ENCODE measurements at places on chromosomes 16 and 17.

DNA sequence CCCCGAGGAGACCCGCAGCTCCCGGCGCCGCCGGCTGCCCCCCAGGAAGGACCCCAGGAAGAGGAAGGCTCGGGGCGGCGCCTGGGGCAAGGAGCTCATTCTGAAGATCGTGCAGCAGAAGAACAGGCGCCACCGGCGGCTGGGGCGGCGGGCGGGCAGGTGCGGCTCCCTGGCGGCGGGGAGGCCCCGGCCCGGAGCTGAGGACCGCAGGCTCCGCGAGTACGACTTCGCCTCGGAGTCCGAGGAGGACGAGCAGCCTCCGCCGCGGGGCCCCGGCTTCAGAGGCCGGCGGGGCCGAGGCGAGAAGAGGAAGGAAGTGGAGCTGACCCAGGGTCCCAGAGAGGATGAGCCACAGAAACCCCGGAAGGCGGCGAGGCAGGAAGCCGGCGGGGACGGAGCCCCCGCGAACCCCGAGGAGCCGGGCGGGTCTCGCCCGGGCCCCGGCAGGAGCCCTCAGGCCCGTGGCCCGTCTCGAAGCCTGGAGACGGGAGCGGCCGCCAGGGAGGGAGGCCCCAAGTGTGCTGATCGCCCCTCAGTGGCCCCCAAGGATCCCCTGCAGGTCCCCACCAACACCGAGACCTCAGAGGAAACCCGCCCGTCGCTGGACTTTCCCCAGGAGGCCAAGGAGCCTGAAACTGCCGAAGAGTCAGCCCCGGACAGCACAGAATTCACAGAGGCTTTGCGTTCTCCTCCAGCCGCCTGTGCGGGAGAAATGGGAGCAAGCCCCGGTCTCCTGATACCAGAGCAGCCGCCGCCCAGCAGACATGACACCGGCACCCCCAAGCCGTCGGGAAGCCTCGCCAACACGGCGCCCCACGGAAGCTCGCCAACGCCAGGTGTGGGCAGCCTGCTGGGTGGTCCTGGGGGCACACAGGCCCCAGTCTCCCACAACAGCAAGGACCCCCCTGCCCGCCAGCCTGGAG lies 22.3 kb upstream of the ZFPM1 start:
- no peaks in the 10 kb centered on the region for H3K27me3 ChIP-seq
- peaks cover 4% of the 10 kb centered on the region for H3K4me1 ChIP-seq
- H3K27ac ChIP-seq, result peak overlapping the region; percentile 68
- no peaks in the 10 kb centered on the region for H3K36me3 ChIP-seq
- H3K4me3 ChIP-seq, result peak overlapping the region; percentile 60
- peak; percentile 77 for DNase-seq

DNA sequence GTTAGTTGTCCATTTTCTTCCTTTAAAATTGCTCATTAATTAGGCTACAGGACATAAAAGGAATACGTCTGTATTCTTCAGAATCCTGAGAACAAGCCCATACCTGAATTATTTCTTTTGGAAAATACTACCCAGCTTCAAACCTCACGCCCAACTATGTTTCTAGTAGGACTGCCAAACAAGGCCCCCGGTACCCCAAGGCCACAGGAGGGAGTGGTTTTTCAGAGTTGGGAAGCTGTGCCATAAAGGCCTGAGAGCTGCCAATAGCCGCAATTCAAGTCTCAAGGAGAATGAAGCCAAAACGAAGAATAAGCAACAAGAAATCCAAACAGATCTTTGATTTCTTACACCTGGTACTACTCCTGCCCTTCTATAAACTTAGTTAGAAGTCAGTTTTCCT lies 48.3 kb downstream of the UBE2G1 start:
- H3K4me3 ChIP-seq, result no peak overlapping the region
- no peak overlapping the region for H3K27ac ChIP-seq
- H3K27me3 ChIP-seq, result no peaks in the 10 kb centered on the region
- peaks cover 2% of the 10 kb centered on the region for H3K36me3 ChIP-seq
- peaks cover 18% of the 10 kb centered on the region for H3K4me1 ChIP-seq

- no peaks in the 10 kb centered on the region for H3K27me3 ChIP-seq
- peaks cover 18% of the 10 kb centered on the region for H3K4me1 ChIP-seq
- peak overlapping the region; percentile 91 for H3K27ac ChIP-seq
- peak overlapping the region; percentile 82 for H3K4me3 ChIP-seq
- peaks cover 3% of the 10 kb centered on the region for H3K36me3 ChIP-seq
- DNase-seq, result peak; percentile 28
Observed at GRCh38 chr16:2687531-2688308, 5.4 kb downstream of the KCTD5 start.

GRCh38 chr17:82049521-82049971 lies 2.1 kb downstream of the RFNG start:
- no peak overlapping the region for H3K27ac ChIP-seq
- H3K4me1 ChIP-seq, result peaks cover 8% of the 10 kb centered on the region
- no peak overlapping the region for H3K4me3 ChIP-seq
- peaks cover 2% of the 10 kb centered on the region for H3K36me3 ChIP-seq
- no peaks in the 10 kb centered on the region for H3K27me3 ChIP-seq
